ENCODE measurements at places on chromosomes 1 and 21.
A peak's percentile ranks its signal among the peaks of the same experiment; 100 is the strongest.

- no peak for DNase-seq
Measured at GRCh38 chr1:19066248-19066873, 109.9 kb upstream of the IFFO2 start.

GRCh38 chr21:35885942-35886541 is 174.3 kb downstream of the SETD4 start:
- no peak for DNase-seq

GRCh38 chr1:57464756-57465155 is 40.9 kb upstream of the DAB1 start:
- DNase-seq, result no peak

GRCh38 chr1:224539971-224540370 is 76.1 kb upstream of the CNIH3 start:
- DNase-seq, result no peak

- DNase-seq, result no peak
Measured at GRCh38 chr1:91383456-91383855, 21.2 kb downstream of the HFM1 start.

GRCh38 chr1:223718850-223719249 is 6.5 kb downstream of the CAPN2 start:
- no peak for DNase-seq

- no peak for DNase-seq
Measured at GRCh38 chr1:243236604-243237252, 18.4 kb downstream of the CEP170 start.

- peak; percentile 39 for DNase-seq
Measured at GRCh38 chr1:1943834-1944570, 24.9 kb upstream of the TMEM52 start.

DNA sequence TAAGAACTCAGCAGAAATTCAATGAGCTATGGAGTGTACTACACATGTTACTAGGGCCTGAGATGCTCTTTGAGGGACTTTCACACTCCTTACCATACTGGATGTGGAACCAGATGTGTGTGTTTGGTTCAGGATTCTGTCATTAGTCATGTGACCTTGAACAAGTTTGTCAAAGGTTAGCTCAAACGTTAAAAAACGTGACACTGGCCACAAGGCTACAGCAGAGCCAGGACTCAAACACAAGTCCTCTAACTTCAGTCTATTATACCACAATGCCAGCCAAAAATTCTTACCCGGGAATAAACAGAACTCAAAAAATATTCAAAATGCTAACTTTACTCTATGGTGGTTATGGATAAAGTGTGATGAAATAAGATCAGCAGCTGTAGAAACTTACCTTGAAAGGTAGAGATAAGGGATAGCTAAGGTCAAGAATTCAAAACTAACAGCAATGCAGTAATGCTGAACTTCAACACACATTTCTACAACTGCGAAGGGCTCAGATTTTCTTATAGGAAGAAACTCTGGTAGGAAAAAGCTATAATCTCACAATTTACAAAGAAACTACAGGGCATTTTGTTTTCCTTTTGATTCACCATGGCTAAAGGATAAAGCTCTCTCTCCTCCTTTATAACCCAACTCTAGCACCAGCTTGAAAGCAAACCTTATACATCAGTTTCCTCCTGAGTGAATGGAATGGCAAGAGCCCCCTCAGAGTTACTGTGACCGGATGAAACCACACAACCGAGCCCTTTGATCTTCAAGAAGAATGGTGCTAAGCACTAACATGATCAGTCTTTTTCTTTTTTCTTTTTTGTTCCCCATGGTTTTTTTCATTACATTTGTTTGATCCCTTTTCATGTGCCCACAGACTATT is 233.9 kb downstream of the SLC45A1 start:
- no peak for DNase-seq

GRCh38 chr1:7850786-7851185 is 2.1 kb downstream of the UTS2 start:
- DNase-seq, result no peak

DNA sequence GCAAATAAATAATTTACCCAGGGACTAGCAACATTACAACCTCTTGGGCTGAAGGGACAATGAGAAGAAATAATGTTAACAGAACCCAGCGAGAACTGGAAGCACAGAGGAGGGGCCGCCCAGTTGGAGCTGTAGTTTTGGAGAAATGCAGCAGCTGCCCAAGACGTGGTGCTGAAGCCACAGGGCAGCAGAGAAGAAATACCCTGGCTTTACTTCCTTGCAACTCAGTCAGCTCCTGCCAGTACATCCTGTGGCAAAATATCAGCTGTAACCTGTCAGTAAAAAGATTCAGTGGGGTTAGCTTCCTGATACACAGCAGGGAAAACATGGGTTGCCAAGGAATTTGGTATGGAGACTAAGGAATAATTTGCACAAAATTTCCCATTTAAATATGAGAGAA is 283.6 kb upstream of the USP25 start:
- DNase-seq, result no peak

Data from D721Med (cell line).